ENCODE measurements at places on chromosomes 4 and X.

DNA sequence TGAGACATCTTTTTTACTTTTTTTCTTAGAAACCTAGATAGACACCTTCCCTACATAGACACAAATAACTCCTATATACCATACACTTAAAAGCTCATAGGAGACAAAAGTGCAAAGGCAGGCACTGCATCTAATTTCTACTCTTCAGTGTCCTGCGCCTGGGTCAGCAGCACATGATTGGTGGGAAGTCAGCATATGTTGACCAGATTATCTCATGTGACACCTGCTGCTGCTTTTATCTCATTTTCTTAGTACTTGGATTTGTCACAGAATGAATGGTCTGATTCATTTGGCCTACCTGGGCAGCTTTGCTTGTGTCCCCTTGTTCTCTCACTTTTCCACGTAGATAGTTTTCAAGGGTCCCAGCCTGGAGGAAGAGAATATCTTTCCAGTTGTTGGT is 24.9 kb upstream of the LNX1 start:
- DNase-seq: no peak

DNA sequence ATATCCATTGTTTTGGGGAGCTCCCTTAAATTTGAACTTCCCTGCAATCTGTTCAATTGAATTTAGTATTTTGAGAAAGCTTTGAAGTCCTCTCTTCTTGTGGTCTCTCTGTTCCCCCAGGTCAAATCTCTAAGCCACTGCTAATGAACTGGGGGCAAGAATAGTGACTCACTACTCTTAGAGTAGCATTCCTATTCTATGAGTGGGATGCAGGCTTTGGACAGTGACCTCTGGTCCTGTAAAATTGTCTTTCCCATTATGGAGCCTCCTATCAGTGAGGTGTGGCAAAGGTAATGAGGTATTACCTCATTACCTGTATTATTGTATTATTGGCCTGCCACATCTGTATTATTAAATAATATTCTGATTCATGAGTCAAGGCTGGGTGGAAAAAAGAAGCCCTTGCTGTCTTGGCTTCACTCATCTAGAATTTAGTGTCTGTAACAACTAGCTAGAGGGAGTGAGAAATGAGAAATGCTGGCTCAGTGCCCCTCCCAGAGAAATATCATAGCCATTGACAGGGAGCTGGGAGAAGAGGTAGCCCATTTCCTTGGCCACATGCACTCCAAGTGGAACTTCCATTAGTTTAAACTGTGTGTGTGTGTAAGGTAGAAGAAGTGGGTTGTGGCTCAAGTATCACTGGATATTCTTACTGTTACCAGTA is 393.9 kb upstream of the CTSO start:
- DNase-seq: no peak

DNA sequence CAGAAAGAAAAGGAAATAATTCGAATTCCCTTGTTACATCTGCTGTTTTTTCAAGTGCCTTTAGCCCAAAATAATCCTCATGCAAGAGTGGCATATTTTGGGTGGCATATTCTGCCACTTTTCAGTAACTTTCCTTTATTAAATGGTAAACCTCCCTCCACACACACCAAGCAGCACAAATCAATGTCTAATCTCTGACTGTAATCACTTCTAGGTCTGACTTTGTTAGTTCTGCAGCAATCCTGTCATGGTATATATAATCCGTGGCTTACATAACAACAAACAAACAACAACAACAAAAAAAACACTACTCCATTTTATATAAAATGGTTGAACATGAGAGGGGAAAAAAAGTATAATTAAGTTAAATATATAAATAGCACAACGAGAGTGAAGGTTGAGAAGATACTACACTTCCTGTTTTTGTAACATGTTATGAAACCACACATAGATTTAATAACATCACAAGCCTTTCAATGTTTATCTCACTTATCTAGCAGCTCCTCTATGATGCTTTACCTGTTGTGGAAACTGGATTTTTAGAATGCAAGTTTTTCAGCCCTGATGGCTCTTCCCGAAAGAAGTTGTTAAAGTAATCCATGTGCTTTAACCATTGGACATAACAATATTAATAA is 715.4 kb downstream of the GRXCR1 start:
- no peak for DNase-seq

DNA sequence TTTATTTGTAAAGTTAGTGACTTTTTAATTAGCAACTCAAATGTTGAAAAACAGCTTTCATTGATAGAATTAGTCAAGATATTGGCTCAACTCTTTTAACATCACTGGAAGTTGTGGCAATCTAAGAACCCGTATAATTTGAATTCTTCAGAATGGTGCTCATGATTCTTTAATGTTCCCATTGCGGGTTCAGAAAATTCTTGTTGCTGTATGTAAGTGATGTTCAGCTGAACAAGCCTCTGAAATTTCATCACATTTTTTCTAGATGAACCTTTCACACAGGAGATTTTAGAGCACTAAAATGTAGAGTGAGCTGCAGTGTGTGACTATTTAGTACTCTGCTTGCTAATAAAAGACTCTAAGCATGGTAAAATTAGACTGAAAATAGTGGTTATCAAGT is 1317.7 kb downstream of the FSTL5 start:
- no peak for DNase-seq

- no peak for DNase-seq
Observed at GRCh38 chr4:169202145-169202699, 68.5 kb downstream of the SH3RF1 start.

- DNase-seq: no peak
Observed at GRCh38 chr4:3834663-3835521, 68.7 kb downstream of the ADRA2C start.

DNA sequence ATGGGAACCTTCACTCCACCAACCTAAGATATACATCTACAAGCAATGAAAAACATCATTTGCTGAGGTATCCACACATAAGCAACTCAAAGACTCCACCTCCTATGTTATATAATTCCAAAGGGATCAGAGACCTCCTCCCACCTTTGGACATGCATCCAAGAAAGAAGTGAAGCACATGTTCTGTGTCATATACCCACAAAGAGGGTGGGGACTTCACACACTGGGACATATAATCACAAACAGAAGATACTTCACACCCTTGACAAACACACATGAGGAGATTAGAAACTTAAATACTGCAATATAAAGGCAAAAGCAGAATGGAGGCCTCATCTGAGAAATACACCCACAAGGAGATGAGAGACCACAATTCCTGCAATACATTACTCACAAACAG is 25.4 kb downstream of the SUV39H1 start:
- no peak for DNase-seq

- DNase-seq: peak; percentile 75
Observed at GRCh38 chrX:154546354-154547244, at the start of gene G6PD. TSS of gene G6PD (minus strand) at chrX:154546846. CDS start at chrX:154546155, 691 bp downstream.

DNA sequence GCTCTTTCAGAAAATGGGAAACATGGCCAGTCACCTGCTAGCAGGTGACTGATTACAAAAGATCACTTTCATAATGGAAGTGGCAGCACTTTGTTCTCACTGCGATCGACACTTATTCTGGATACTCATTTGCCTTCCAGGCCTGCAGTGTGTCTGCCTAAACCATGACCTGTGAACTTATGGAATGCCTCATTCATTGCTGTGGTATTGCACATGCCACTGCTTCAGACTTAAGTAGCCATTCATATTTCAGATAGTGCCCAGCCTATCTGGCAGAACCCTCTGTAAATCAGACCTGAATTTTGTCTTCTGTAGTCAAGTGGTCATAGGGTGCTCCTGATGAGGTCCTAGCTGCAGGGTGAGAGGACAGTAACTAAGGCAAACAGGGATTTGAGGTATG is 23.3 kb upstream of the MGST2 start:
- no peak for DNase-seq

DNA sequence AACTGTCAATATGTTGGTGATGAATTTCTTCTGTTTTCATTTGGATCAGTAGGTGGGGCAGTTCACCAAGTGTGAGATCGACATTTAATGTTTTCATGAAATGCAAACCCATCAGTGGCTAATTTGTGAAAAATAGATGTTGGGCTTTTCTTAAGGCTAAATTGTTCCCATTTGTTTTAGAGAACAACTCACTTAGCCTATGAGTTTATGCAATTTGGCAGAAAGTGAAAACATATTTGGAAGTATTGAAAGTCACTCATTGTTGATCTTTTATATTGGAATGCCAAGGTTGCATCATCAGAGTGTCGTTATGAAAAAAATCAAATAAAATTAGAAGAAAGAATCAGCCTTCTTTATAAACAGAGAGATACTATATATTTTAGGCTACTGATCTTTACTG is 132.4 kb downstream of the RPA4 start:
- no peak for DNase-seq

- DNase-seq: no peak
Observed at GRCh38 chrX:18649498-18649951, 22.4 kb downstream of the RS1 start.

- no peak for DNase-seq
Observed at GRCh38 chrX:132940727-132941327, 17.6 kb downstream of the HS6ST2 start.

DNA sequence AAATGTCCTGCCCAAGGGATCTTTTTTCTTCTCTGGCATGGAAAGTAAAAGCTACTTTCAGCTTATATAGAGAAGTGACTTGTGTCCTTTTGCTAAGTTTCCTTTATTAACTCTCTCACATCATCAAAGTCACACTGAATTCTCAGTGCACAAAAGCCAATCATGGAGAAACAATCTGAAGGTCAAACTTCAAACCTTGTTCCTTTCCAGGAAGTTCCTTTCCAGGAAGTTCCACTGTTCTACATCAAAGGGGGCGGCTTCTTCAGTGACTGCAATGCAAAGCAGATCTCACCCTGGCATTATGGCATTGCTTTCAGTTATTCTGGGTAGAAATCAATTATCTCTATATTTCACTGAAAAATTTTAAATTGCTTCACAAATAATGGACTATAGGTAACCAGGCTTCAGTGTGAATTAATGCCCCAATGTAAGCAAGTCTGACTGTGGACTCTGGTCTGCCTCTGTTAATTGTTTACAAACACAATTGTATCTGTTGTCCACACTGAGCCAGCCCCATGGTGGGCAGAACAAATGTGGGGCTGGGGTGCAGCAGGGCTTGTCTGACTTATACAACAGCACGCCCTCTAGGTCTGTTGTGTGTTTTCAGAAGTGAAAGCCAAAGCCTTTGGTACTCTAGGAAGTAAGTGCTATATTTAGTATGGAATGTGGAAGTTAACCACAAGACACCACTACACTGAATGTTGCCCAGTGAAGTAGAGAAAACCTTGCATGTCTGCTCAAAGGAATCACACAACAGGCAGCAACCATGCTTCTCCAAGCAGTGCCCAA is 98.8 kb downstream of the CDS1 start:
- DNase-seq: no peak

DNA sequence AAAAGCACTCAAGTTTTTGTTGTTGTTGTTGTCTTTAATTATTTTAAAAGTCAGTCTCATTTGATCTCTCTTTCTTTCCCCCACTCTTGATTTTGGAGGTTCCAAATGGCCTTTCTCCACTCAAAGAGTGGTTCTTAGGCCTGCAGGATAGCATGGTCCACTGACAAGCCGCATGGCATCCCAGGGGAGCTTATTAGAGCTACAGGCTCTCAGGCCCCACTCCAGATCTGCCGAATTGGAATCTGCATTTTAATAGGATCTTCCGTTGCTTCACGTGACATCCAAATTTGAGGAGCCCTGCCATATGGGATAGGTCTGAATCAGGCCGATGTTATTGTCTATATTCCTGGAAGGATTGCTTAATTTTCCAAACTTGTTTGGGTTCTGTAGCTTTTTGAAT is 72.1 kb downstream of the CPE start:
- no peak for DNase-seq

DNA sequence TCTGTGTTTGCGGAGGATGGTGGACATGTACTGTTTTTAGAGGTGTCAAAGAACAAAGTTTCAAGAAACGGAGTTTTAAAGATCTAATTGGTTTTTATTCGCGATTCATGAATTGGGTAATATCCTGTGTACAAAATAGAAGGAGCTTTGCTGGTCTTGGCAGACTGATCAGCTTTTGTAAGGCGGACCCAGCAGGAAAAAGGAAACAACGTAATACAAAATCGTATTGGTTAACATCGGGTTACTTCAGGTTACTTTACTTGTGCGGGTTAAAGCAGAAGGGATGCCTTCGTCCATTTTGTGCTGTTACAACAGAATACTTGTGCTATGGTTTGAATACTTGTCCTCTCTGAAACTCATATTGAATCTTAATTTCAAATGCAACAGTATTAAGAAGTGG is 11.4 kb upstream of the NYX start:
- peak; percentile 23 for DNase-seq

GRCh38 chr4:168095776-168096406 is 3.6 kb downstream of the ANXA10 start:
- no peak for DNase-seq

DNA sequence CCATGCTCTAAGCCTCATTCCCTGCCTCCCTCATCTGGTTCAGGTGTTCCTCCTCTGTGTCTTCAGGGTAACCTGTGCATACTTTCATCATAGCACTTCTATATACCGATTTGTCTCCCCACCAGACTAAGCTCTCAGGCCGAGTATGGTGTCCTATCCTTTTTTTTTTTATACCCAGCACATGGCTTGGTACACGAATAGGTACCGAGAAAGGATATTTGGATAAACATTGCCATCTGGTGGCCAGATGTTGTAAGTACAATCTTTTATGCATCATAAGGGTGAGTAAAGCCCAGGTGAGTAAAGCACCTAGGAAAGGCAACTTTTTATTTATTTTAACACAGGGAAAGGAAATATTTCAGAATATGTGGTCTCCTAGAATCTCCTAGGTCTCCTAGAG is 68.4 kb downstream of the MID2 start:
- peak; percentile 63 for DNase-seq

DNA sequence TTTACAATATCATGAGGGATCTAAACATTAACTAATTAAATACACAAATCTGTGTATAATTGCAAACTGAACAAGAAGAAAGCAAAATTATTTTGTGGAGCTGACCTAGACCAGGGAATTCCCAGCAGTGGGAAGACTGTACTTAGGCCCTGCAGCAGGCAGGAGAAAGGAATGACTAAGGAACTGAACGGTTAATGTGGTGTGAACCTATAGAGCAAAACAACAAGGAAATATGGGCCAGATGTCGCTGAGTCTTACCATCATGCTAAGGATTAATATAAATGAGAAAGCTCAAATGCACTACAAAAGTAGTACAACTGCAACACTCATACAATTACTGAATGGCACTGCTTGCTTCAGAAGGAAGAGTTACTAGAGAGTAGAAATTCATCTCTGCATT is 120.3 kb upstream of the ATXN3L start:
- no peak for DNase-seq

GRCh38 chr4:5709207-5709575 is 832 bp upstream of the EVC2 start:
- DNase-seq: peak; percentile 12

GRCh38 chr4:2085496-2085901 is 26.4 kb downstream of the NAT8L start:
- DNase-seq: no peak

- DNase-seq: no peak
Observed at GRCh38 chr4:17492058-17492741, 19.7 kb downstream of the QDPR start.

DNA sequence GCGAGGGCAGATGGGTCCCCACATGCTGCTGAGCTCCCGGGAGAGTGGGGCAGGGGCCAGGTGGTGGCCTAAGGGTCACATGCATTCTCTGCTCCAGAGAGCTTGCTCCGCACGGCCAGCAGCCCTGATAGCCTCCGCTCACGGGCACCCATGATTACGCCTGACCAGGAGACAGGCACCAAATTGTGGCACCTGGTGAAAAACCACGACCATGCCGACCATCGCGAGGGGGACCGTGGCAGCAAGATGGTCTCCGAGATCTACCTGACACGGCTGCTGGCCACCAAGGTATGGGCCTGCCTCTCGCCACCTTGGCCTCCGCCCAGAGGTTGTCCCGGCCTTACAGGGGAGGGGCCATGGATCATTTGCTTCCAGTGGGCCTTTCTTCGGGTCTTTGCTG is 9.2 kb downstream of the LAGE3 start:
- DNase-seq: no peak

- no peak for DNase-seq
Observed at GRCh38 chrX:1477801-1478458, 25.2 kb upstream of the ASMTL start.

All from A673 (cell line).